ENCODE measurements at places on chromosomes 13 and 19.

DNA sequence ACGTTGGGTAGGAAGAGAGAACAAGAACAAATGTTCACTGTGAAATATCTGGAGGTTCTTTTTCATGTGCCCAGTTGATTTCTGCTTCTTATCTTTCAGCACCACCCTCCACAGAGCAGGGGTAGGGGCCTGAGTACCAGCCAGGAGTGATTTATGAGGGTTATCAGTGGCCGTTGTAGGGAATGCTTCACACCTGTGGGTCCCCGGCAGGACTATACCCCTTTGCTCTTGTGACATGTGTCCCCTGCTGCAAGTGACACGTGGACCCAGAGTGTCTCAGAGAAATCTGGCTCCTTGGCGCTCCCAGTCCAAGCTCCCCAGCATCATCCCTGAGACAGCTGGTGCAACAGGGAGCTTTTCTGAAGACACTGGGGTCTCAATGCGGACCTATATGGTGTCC is 29.7 kb downstream of the SIAH3 start:
- no peak for DNase-seq

GRCh38 chr13:110572778-110573118 is 11.2 kb upstream of the RAB20 start:
- DNase-seq = no peak

DNA sequence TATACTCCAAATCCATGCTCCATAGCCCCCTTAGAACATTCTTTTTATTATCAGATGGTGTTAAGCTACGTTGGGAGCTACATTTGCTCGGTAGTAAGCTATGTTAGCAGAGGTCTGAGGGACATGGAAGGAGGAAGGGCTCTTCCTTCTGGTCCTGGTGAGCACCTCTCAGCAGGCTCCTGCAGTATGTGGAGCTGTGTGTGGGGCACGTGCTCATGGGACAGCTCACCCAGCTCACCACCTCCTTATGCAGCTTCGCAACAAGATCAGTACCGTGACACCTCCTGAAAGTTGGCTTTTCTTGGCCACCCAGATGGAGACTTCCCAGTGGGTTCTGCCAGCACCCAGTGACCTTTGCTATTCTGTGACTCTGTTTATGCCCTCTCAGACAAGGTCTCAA is 400.5 kb upstream of the SLC10A2 start:
- no peak for DNase-seq

GRCh38 chr13:40595693-40596092 is 70.7 kb downstream of the FOXO1 start:
- no peak for DNase-seq

GRCh38 chr13:109867766-109868165 is 81.4 kb upstream of the IRS2 start:
- no peak for DNase-seq

GRCh38 chr13:23770973-23771372 is 118.2 kb downstream of the MIPEP start:
- DNase-seq = no peak

DNA sequence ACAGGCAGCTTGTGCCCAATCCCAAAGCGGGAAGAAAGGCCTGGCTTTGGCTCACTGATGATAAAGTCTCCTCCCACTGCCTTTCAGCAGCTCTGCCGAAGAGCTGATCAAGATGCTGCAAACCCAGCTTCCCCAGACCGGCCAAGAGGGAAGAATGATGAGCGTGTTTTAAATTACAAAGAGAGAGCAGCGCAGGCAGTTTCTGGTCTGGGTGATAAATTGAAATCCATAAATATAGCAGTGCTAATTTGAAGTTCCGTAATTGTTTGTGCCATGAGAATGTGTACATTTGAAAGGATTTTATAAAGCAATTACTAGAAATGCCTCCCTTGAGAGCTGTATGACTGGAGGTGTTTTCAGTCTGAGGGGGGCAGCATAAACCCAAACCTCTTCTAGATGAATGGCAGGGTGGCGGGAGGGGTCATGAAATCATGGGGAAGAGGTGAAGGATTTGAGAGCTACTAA is 171.8 kb downstream of the STK24 start:
- no peak for DNase-seq

- DNase-seq = no peak
These were observed 106.7 kb upstream of the SOX1 start for GRCh38 chr13:111960152-111960772.

DNA sequence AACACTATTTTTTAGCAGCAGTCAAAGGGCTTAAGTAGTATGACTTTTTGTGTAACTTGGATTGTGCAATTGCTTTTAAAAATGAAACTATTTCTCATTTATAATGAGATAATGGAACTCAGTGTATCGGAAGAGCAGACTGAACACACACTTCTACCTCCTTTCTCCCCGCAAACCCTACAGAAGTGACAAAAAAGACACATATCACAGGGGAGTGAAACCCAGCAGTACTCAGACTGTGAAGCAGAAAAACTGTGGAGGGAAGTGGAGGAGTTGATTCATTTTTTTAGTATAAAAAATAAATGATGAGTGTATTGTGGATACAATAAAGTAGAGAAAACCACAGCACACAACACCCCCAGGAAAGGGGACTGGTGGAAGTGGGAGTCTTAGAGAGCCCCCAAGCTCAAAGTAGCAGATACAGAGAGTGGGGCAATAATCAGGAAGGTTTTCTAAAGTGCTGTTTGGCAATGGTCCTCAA is 9.7 kb downstream of the LPAR6 start:
- DNase-seq = no peak

DNA sequence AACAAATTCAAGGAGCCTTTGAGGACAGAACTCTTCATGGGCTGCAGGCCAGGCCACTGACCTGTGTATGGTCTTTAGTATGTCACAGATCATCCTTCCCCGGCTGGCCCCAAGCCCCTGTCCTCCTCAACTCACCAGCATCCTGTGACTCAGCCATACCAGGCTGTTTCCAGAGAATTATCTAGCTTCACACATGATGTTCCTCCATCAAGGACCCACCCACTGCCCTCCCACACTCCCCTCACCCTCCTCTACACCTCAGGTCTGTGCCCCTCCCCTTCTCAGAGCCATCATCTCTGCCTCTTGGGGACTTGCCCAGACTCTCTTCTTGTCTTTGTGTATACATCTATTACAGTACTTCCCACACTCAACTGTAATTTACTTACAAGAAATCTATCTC is 14.7 kb downstream of the DCT start:
- peak; percentile 4 for DNase-seq

DNA sequence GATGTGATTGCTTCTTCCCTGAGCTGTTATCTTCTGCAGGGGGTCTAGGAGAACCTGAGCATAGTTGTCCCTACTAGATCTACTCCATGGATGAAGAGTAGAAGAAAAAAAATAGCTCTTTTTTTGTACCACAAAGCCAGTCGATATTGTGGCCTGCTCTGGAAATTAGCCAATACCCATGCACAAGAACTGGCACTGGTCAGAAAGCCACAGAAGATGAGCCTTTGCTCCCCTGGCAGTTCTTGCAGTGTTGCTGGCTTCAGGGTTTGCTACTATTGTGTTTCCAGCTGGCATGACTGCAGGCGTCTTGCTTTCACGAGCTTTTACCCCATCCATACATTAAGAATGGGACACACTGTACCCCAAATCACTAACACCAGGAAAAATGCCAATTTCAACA is 547.7 kb upstream of the KLF12 start:
- no peak for DNase-seq

DNA sequence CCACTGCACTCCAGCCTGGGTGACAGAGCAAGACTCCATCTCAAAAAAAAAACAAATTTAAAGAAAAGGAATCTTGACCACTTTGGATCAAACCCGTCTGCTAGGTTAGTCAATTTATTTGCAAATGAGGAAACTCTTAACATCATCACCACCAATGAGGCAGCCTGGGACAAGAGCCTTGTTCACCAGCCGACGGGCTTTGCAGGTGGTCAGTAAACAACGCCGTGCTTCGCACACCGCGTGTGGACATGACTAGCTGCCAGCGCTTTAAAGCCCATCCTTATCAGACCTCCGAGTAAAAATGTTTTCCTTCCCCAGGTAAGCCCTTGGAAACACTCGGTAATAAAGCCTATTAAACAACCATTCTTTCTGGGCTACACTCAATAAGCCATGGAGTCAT is 41.9 kb downstream of the INSR start:
- DNase-seq = no peak

DNA sequence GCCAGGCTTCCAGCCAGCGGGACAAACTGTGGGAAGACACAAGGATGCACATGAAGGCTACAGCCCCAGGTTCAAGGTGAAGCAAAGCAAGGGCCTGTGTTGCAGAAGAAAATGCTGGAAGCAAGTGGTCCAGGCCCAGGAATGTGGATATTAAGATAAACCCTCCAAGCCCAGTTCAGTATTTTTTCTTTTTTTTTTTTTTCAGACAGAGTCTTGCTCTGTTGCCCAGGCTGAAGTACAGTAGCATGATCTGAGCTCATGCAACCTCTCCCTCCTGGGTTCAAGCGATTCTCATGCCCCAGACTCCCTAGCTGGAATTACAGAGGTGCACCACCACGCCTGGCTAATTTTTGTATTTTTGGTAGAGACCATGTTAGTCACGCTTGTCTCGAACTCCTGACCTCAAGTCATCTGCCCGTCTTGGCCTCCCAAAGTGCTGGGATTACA is 4.4 kb downstream of the PRDX2 start:
- no peak for DNase-seq
